ENCODE measurements at places on chromosomes 6 and 20. TPM values are rescaled to one million over a fixed set of nuclear protein-coding genes. Genes with fewer than 3 reads are reported as not detected.

The MEI4 gene
- not detected for total RNA-seq

The C6orf62 gene
- total RNA-seq: 211 TPM

The OTOR gene
- not detected for total RNA-seq

The MACROD2 gene
- total RNA-seq: 0.66 TPM

The FRK gene
- total RNA-seq: 0.07 TPM

The FOXF2 gene
- total RNA-seq: not detected

The EDN1 gene
- total RNA-seq: 244 TPM

The USP49 gene
- total RNA-seq: 2.9 TPM

The WFDC9 gene
- total RNA-seq: not detected

The RIMS4 gene
- not detected for total RNA-seq

The MED20 gene
- 40.3 TPM for total RNA-seq

The FAM162B gene
- total RNA-seq: 0.36 TPM

The BPIFA1 gene
- not detected for total RNA-seq

The CDC5L gene
- total RNA-seq: 34.7 TPM

The LRRN4 gene
- under 0.01 TPM for total RNA-seq

The LCA5 gene
- total RNA-seq: 7.3 TPM

The RAD21L1 gene
- 0.07 TPM for total RNA-seq

The GGTLC1 gene
- not detected for total RNA-seq

The ZSCAN23 gene
- 0.65 TPM for total RNA-seq

The APOBEC2 gene
- not detected for total RNA-seq

The NHSL1 gene
- total RNA-seq: 45.9 TPM

The ANKEF1 gene
- 2.8 TPM for total RNA-seq

The FAM217A gene
- not detected for total RNA-seq

The TULP1 gene
- total RNA-seq: not detected

The KIFC1 gene
- total RNA-seq: 48.7 TPM

The BPIFB2 gene
- not detected for total RNA-seq

The SALL4 gene
- total RNA-seq: 0.14 TPM

The SPEF1 gene
- total RNA-seq: 0.13 TPM

The LAMP5 gene
- 0.66 TPM for total RNA-seq

All from thoracic aorta endothelial cell (primary cell).